Fibroblast of villous mesenchyme (primary cell): ENCODE measurements at places on chromosomes 7 and 10. TPM values are rescaled to one million over a fixed set of nuclear protein-coding genes. Genes with fewer than 3 reads are reported as not detected.

- peak; percentile 88 for DNase-seq
Measured at GRCh38 chr10:113958631-113959382, 84.9 kb upstream of the ADRB1 start.

Gene NRCAM
- 0.97 and 1.3 TPM in 2 replicates for total RNA-seq

DNA sequence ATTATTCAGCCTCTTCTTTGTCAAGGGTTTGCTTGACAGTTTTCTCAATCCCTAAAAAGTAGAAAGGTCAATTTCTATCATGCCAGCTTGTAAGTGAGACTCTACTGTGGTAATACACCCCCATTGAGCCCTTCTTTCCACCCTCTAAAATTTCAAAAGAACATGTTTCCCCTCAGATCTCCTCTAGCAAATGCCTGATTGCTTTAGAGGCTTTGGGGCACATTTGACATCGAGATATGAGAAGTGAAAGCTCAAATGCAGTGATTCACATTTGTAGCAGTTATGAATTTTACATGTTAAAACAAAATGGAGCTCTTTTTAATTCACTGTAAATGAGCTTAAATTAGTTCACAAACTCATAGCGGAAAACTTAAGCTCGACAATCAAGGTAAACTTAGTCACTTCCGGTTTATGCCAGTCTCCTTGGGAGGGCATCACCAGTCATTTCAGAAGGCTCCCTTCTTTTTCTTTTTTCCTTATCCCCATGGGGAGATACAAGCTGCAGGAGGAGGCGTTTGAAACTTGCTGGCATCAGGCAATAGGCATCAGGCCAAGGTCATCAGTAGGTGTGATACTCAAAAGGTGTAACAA is 55.3 kb upstream of the ADO start:
- no peak for DNase-seq

Gene ITIH5
- total RNA-seq: under 0.01 and 0.43 TPM in 2 replicates

- no peak for DNase-seq
Measured at GRCh38 chr10:97540669-97541500, 31.7 kb upstream of the ANKRD2 start.

- DNase-seq: no peak
Measured at GRCh38 chr10:91567815-91568214, 65.1 kb downstream of the PPP1R3C start.

Gene BHLHA15
- 1.3 TPM in 1 of 2 replicates, not detected in the other for total RNA-seq

- no peak for DNase-seq
Measured at GRCh38 chr10:97047788-97048187, 138.0 kb downstream of the SLIT1 start.

GRCh38 chr7:108236681-108237415 is 106.7 kb upstream of the LAMB4 start:
- no peak for DNase-seq

Gene MYO1G
- total RNA-seq: under 0.01 TPM in 2 replicates

DNA sequence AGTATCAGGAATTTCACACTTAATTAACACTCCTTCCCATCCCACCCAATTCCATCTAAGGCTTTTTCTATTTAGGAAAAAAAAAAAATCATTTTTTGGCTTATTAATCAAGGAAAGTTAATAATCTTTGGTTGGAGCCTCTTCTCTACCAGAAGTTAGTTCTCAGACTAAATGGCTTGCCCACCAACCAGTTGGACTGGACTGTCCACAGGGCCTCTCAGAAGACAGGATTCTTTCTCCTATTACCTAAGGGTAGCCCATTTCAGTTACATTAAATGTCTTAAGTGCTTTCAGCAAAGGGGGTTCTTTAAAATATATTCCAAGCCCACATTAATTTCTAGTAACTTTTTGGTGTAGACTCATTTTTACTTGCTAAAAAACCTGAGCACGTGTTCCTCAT is 35.2 kb downstream of the GLUD1 start:
- DNase-seq: no peak

GRCh38 chr7:22983257-22983855 is 30.6 kb downstream of the HYCC1 start:
- no peak for DNase-seq

Gene SFRP5
- total RNA-seq: not detected in 2 replicates

Gene ACSM6
- not detected in 2 replicates for total RNA-seq

DNA sequence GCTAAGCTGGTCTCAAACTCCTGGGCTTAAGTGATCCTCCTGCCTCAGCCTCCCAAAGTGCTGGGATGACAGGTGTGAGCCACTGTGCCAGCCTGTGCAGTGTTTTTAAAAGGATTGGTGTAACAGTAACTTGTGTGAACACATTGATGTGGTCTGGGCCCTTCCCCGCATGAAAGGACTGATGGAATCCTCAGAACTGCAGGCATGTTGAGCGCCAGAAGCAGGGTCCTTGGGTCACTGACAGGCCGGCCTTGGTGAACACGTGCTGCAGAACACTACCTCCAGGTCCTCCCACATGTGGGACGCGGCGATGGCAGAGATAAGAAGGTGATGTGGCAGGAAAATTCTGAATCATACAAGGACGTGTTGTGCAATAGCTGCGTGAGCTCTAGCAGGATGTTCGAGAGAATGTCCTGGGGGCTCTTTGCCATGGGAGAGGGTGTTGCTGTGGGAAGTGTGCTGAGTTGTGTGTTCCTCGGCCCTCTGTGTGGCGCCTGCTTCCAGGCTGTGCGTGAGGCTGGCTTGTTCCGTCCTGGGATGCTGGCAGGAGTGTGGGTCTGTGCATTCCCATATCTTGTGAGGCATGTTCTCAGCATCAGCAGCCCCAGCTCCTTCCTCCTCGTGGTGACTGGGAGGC is 68.2 kb downstream of the DNAJB6 start:
- peak; percentile 99 for DNase-seq
